ENCODE measurements at places on chromosomes 1 and 21.

GRCh38 chr1:212455803-212456528 lies 23.2 kb downstream of the NENF start:
- DNase-seq = peak; percentile 92

- DNase-seq = no peak
These were observed 36.6 kb downstream of the TNFSF18 start for GRCh38 chr1:173014160-173014559.

- DNase-seq = no peak
These were observed 28.9 kb upstream of the EPB41 start for GRCh38 chr1:28885472-28885877.

DNA sequence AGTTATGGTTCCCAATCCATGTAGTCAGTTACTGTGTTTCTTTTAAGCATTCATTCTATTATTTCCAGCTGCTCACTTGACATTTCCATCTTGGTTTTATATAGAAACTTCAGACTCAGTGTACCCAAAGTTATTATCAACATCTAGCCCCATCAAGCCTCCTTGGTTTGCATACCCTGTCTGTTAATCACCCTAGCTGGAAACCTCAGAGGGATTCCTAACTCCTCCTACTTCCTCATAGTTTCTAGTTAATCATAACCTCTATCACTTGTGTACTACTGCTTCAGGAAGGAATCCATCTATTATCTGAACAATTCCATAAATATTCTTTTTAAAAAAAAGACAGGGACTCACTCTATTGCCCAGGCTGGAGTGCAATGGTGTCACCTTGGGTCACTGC lies 293.3 kb downstream of the SDCCAG8 start:
- DNase-seq = no peak

DNA sequence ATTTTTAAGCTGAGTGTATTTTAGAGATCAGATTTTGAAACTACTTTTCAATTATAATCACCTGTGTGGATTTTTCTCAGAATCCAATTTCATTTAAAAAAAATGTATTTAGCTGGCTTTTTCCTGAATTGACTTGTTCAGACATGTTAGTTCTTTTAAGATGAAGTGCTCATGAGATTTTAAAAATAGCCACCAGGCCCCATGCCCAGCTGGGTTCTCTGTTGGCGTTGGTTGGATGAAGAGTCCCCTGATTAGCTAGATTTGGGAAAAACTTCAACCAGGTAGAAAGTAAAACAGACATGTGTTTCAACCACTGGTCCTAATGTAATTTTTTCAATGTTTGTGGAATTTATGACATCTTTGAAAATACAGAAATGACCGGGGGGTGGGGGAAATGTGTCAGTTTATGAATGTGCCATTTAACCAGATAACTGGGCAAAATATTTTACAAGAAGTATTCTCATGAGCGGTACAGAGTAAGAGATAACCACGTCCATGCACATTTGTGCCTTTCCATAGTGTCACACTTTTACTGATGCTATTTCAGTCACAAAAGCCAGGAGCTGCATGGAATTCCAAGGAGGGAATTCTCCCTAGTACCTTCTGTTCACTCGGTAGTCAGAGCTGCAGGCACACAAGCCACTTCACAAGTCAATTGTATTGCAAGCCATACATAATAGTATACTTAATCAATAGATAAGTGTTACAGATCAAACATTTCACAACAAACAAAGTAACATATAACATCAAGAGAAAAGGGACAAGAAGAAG lies 51.1 kb downstream of the KCNK1 start:
- DNase-seq = no peak

- no peak for DNase-seq
These were observed 532.2 kb downstream of the MATN1 start for GRCh38 chr1:30191154-30191702.

GRCh38 chr1:158002631-158003405 lies 9.4 kb downstream of the KIRREL1 start:
- no peak for DNase-seq

- DNase-seq = no peak
These were observed 321.0 kb downstream of the TM2D1 start for GRCh38 chr1:61403679-61404596.

- no peak for DNase-seq
These were observed 126.1 kb downstream of the HMCN1 start for GRCh38 chr1:185860311-185860710.

DNA sequence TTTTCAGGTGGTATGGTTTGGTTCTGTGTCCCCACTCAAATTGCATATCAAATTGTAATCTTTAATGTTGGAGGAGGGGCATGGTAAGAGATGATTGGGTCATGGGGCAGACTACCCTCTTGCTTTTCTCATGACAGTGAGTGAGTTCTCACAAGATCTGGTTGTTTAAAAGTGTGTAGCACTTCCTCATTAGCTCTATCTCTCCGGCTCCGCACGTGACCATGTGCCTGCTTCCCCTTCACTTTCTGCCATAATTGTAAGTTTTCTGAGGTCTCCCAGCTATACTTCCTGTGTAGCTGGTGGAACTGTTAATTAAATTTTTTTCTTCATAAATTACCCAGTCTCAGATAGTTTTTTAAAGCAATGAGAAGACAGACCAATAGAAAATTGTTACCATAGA lies 843.2 kb downstream of the AMY1C start:
- no peak for DNase-seq

- no peak for DNase-seq
These were observed 20.6 kb downstream of the ABCD3 start for GRCh38 chr1:94438692-94439276.

GRCh38 chr1:24193046-24193445 lies 6.0 kb upstream of the IFNLR1 start:
- DNase-seq = no peak

DNA sequence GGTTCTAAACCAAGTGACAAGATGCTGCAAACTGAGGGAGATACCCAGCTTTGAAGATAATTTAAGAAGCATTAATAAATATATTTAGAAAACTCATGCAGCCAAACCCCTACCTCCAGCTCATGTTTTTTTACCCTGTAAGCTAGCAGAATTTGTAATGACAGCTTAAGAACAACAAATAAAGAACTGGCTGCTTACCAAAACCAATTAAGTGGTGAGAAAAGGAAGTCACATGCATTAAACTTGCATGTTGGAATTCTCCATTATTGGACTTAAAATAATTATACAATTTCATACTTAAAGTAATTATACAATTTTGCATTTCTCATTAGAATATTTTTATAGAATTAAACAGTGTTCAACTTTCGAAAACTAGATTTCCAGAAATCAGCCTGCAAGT lies 75.6 kb upstream of the CNIH3 start:
- no peak for DNase-seq

GRCh38 chr1:93437976-93438605 lies 9.8 kb upstream of the FNBP1L start:
- no peak for DNase-seq

DNA sequence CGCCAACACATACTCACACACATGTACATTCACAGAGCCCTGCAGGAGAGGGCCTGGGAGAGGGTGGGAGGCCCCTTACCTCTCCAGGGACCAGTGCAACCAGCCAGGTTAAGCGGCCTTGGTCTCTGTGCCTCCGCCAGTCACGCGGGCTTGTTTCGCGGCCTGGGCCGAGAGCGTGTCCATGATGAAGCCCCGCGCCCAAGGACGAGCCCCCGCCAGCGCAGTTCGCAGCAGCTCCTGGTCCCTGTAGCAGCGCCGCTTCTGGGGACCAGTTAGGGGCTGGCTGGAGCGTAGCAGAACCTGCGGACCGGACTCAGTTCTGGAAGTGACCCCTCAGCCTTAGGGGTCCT lies 7.3 kb upstream of the FAM167B start:
- peak; percentile 41 for DNase-seq

DNA sequence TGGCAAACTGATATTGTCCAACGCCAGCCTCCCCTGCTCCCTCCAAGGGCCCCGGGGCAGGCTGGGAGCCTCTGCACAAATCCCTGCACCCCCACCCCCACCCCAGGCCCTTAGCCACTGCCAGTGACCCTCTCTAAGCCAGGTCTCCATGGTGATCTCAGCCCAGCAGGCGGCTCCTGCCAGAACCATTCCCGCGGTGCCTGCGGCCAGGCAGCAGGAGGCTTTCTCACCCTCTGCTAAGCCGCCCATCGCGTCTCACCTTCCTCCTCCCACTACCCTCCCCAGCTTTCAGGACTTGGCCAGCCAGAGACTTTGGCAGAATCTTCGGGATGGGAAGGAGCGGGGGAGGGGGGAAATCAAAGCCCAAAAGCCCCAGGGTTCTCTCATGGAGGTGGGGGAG lies 46.8 kb upstream of the WASF2 start:
- peak; percentile 84 for DNase-seq

- no peak for DNase-seq
These were observed 656.9 kb downstream of the KCNT2 start for GRCh38 chr1:195951313-195951712.
